Activated CD4-positive, alpha-beta T cell treated with anti-CD3 and anti-CD28 coated beads for 1 hour (primary cell): ENCODE measurements at places on chromosomes 4 and X.
A peak's percentile ranks its signal among the peaks of the same experiment; 100 is the strongest.

DNA sequence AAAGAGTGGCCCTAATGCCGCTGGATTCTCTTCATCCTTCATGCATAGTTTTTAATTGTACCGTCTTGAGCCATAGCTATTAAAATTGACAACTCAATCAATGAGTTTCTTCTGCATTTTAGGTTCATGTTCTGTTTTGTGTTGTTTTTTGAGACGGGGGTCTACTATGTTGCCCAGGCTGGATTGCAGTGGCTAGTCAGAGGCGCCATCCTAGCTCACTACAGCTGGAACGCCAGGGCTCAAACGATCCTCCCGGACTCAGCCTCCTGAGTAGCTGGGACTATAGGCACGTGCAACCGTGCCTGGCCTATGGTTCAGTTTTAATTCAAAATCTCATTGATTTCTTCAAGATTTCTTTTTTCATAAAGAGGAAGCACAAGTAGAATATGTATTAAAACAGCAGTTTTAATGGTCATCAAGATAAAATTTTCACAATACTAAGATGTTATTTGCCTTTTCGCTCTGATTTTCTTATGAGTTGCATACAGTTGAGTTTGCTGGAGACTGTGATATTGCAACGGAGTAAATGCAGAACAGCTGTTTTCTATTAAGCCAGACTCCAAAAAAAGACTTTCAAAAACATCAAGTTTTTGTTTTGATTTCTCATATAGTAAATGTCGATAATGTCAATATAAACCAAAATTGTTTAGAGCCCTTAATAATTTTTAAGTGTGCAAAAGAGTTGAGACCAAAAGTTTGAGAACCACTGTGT, 1.1 kb upstream of the STX18 start:
- DNase-seq = no peak

GRCh38 chr4:152100379-152101201, 339.8 kb upstream of the GATB start:
- DNase-seq = peak; percentile 55

DNA sequence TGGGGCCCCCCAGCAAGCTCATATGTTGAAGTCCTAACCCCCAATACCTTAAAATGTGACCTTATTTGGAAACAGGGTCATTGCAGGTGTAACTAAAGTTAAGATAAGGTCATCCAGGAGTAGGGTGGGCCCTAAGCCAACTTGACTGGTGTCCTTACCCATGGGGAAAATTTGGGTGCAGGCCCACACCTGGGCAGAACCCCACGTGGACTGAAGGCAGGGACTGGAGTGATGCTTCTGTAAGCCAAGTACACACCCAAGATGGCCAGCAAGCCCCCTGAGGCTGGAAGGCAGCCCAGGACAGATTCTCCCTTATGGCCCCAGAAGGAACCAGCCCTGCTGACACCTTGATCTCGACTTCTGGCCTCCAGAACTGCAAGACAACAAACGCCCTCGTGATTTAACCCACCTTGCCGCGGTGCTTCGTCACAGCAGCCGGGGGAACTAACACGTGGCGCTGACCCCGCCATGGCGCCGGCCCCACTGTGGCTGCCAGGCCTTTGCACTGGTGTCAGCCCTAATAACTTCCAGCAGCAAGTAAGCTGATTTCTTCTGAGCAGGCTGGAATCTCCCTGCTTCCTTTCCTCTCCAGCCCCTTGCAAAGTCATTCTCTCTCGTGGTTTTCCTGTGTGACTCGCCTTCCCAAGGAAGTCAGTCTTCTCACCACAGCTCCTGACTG, 23.2 kb upstream of the MXD4 start:
- DNase-seq = no peak

- DNase-seq = no peak
Measured at GRCh38 chr4:181517491-181517890, 725.7 kb upstream of the TENM3 start.
